ENCODE measurements at places on chromosomes 2 and 18.

GRCh38 chr18:12647773-12648172, 10.1 kb downstream of the SPIRE1 start:
- no peak for DNase-seq

DNA sequence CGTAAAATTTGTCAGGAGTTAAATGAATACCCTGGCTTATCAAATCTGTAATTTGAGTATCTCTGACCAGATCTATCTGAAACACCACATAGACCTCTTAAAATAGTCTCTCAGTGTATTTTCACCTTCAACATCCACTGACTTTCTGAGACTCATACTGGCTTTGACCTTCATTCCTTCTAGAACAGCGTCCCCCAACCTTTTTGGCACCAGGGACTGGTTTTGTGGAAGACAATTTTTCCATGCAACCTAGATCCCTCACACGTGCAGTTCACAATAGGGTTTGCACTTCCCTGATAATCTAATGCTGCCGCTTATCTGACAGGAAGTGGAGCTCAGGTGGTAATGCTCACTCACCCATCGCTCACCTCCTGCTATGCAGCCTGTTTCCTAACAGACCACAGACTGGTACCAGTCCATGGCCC, 3.2 kb downstream of the NBAS start:
- peak; percentile 37 for DNase-seq

DNA sequence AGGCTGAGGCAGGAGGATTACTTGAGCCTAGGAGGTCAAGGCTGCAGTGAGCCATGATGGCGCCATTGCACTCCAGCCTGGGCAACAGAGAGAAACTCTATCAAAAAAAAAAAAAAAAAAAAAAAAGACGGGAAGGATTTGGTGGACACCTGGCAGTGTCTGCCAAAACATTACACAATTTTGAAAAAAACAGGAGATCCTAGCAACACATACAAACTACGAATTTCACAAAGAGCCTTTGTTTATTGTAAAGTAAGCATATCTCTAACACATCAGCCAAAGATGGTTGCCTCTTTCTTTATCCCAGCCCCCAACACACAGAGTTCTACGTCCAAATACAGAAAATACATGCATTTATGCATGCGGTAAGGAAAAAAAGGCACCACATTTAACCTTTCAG, 7.6 kb downstream of the GPR45 start:
- DNase-seq: no peak

DNA sequence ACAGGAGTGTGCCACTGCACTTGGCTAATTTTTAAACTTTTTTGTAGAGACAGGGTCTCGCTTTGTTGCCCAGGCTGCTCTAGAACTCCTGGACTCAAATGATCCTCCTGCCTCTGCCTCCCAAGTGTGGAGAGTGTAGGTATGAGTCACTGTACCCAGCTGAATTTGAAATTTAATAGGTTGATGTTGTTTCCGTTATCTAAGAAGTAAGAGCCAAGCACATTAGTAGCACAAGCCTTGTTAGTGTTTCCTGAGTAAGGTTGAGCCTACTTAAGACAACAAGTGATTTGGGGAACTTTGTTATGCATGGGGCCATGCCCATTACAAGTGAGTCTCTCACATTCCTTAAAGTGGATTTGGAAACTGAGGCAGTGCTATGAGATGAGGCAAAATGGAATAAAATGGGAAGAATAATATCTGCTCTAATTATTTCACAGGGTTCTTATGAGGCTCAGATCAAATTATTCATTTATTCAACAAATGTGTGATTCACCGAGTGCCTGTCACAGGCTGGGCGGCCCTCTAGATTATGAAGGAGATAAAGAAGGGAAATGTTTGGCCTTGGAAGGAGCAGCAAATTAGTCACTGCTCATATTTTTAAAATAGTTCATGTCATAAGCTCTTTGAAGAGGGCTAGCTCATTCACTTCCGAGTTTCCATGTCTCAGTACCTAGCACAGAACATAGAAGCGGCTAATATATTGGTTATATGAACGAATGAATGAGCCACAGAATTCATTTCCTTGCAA, 217.2 kb downstream of the LDLRAD4 start:
- peak; percentile 12 for DNase-seq

DNA sequence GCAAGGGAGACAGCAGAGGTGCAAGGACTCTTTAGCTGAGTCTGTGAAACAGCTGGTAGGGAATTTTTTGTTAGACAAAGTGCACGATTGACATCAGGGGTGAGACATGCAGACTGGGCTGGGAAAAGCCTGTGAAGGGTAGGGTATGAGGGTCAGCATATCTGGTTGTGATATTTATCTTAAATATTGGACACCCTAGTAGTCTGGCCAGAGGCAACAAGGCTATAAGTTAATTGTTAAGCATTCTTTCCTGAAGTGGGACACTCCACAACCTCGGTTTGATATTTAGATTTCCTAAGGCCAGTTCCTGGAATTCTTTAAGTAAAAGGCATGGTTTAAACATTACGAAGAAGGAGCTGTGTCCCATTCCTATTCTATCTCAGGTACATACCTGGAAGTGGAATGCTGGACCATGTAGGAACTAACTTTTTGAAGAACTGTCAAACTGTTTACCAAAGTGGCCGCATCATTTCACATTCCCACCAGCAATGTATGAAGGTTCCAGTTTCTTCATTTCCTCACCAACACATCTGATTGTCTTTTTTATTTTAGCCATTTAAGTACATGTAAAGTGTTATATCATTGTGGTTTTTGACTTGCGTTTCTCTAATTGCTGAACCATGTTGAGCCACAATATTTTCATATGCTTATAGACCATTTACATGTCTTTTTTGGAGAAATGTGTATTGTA, 22.5 kb downstream of the EHBP1 start:
- DNase-seq: no peak

DNA sequence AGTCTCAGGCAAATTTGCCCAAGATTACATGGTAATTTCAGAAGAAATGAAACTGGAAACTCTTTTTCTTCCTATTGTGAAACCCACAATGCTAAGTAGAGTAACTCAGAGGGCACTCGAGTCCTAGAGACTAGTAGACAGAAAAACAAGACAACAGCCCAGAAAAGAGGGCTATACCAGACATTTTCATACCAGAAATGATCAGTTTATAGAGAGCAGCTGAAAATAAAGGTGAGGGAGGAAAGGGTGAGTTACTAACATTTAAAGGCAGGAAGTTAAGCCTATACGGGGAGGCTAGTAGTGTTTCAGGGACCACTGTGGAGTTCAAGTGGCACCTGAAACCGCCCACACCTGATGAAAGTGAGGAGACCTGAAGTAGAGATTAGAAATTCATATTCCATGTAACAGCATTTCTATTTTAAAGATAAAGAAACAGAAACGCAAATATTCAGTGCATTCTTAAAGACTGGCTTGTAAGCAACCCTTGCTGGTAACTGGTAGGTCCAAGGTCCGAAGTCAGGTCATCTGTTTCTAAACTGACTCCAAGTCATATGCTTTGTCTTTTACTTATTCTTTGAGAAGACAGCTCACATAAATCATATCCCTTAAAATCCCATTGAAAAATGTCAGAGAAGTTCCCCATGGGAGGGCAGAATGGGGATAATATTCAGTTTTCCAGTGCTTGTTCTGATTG, 145.1 kb upstream of the ITGB6 start:
- no peak for DNase-seq

- no peak for DNase-seq
Observed at GRCh38 chr2:126731353-126731752, 75.4 kb downstream of the GYPC start.

DNA sequence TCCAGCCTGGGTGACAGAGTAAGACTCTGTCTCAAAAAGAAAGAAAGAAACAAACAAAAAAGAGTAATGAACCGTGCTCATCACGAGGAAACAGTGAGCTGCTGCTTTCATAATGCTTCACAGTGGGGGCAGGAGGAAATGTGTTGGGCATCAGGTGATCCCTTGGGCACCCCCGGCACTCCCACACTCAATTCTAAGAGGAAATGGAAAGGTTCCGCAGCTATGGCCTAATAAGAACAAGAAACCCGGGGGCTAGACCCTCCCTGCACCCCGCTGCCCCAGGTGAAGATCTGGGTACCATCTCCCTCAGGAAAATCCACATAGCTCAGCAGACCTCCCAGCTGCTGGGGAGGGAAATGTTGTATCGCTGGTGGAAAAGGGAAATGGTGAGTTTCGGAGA, 118.9 kb downstream of the LPIN1 start:
- no peak for DNase-seq

DNA sequence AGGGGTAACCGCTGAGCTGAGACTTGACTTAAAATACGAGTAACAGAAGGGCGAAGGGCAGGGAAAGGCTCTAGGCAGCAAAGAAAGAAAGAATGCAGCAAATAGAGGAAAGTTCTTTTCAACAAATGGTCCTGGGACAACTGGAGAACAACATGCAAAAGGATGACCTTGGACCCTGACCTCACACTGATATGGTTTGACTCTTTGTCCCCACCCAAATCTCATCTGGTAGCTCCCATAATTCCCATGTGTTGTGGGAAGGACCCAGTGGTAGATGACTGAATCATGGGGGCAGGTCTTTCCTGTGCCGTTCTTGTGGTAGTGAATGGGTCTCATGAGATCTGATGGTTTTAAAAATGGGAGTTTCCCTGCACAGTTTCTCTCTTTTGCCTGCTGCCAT, 33.9 kb downstream of the ST3GAL5 start:
- no peak for DNase-seq

- DNase-seq: no peak
Observed at GRCh38 chr2:201664334-201664733, 21.0 kb upstream of the TMEM237 start.

- DNase-seq: no peak
Observed at GRCh38 chr18:79903071-79903635, 48.3 kb downstream of the SLC66A2 start.

DNA sequence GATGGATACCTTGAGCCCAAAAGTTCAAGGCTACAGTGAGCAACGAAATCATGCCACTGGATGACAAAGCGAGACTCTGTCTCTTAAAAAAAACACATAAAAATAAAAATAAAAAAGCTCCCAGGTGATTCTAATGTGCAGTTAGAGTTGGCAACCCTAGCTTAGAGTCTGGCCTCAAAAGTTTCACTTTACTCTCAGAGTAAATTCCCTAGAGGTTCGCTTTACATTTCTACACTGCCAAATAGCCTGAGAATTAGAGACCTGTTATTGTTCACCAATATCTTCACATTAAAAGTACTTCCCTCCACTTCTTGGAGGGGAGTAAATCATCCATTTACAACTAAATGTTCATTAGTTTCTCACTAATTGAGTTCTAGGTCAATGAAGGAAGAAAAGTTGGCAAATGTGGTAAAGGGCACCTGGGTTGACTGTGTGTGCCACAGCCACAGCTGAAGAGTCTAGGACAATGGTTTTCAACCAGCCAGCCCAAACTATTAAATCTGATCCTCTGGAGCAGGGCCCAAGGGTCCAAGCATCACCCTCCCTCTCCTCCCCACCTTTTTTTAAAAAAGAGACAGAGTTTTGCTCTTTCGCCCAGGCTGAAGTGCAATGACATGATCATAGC, 15.2 kb upstream of the TMEM37 start:
- DNase-seq: no peak

- DNase-seq: no peak
Observed at GRCh38 chr2:241087420-241088268, 14.4 kb downstream of the MTERF4 start.

DNA sequence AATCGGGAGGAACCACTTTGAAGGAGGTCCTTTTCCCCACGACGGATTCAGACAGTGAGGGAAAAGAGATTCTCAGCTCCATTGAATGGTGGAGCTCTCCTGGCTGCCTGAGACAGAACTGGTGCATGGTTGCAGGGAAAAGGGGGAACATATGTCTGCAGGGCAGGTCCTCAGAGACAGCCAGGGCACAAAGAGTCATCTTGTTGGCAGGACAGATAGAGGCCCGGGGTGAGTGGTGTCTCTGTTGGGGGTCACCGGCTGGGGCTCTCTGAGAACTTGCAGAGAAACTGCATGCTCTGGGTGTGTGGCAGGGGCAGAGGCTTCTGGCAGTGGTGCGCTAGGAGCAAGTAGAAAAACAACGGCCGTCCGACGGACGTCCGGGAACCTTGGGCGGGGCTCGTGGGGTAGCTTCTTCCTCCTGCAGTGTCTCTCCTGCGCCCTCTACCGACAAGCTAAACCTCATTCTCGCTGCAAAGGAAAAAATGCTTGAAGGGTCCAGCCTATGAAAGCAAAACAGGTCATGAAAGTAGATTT, 94.3 kb downstream of the CDCA7 start:
- peak; percentile 60 for DNase-seq

DNA sequence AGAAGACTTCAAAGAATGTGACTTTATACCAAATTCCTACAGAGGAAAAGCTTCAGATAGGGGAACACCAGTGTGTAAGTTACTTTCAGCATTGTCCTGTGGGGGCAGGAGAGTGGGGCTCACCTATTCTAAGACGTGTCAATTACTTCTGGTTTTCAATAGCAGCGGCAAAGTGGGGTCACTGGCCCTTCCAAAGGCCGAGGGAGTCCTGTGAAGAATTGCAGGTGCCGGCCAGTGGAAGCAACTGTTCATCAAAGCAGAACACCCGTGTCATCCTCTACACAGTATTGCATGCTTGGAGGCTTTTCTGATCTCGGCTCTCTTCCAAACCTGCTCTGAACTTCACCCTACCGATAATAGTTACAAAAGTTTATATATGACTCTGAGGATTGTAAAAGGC, 1176.5 kb upstream of the TMEFF2 start:
- no peak for DNase-seq

GRCh38 chr18:24987303-24988252, 364.4 kb downstream of the ZNF521 start:
- DNase-seq: no peak

Measured in hematopoietic multipotent progenitor cell treated with erythropoietin and hydrocortisone succinate and interleukin-3 and kit ligand, for 15 days (in vitro differentiated cells).